Type B pancreatic cell (in vitro differentiated cells): ENCODE measurements at places on chromosomes 6 and 20. TPM values are rescaled to one million over a fixed set of nuclear protein-coding genes. Genes with fewer than 3 reads are reported as not detected.

Gene SNAI1
- total RNA-seq = 12.1 and 30.8 TPM in 2 replicates

Gene GPR6
- total RNA-seq = not detected in 2 replicates

Gene KHDC1L
- total RNA-seq = 0.75 TPM in 1 of 2 replicates, not detected in the other

Gene FHL5
- total RNA-seq = 0.14 and 0.41 TPM in 2 replicates

Gene EFCAB8
- total RNA-seq = 0.07 and 0.97 TPM in 2 replicates

GRCh38 chr20:40279390-40279789 lies 409.6 kb downstream of the MAFB start:
- peaks cover 3% of the 10 kb centered on the region for H3K36me3 ChIP-seq
- H3K4me3 ChIP-seq = peak overlapping the region; percentile 76
- peak overlapping the region; percentile 88 for H3K27ac ChIP-seq
- H3K4me1 ChIP-seq = peaks cover 62% of the 10 kb centered on the region
- DNase-seq = no peak

- no peaks in the 10 kb centered on the region for H3K36me3 ChIP-seq
- no peak overlapping the region for H3K4me3 ChIP-seq
- no peaks in the 10 kb centered on the region for H3K27me3 ChIP-seq
- H3K27ac ChIP-seq = no peak overlapping the region
- H3K4me1 ChIP-seq = peaks cover 17% of the 10 kb centered on the region
Observed at GRCh38 chr6:26118999-26119398, 31.8 kb downstream of the HFE start.

GRCh38 chr6:6626187-6626586 lies 37.7 kb downstream of the LY86 start:
- no peak overlapping the region for H3K27ac ChIP-seq
- no peaks in the 10 kb centered on the region for H3K36me3 ChIP-seq
- peaks cover 12% of the 10 kb centered on the region for H3K27me3 ChIP-seq

- peaks cover 6% of the 10 kb centered on the region for H3K36me3 ChIP-seq
- no peak overlapping the region for H3K4me3 ChIP-seq
- H3K4me1 ChIP-seq = peaks cover 37% of the 10 kb centered on the region
- DNase-seq = no peak
- H3K27me3 ChIP-seq = no peaks in the 10 kb centered on the region
Observed at GRCh38 chr6:38149531-38149930, 330.0 kb downstream of the ZFAND3 start.

DNA sequence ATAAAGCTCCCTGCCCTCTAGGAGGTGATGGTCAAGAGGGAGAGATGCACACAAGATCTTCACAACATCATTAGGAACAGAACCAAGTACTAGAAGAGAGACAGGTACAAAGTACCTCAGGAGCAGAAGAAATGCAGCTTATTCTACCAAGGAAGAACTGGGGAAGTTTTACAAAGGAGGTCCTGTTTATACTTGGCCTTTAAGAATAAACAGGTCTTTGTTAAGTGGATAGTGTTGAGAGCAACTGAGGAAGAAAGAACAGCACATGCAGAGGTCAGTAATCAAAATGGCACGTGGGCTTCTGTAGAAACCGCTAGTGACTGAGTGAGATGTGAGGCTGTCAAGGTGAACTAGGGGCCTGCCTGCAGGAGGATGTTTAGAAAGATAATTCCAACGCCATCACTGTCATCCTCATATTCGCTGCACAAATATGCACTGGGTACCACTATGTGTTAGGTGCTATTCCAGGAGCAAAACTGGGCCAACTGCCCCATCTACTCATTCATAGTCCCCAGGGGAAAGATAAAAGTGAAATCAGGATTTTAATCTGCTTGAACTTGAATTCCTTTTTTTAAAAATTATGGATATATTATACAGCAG lies 61.1 kb downstream of the ID4 start:
- H3K27ac ChIP-seq = no peak overlapping the region
- H3K36me3 ChIP-seq = no peaks in the 10 kb centered on the region
- DNase-seq = no peak
- H3K4me3 ChIP-seq = no peak overlapping the region

- H3K36me3 ChIP-seq = no peaks in the 10 kb centered on the region
- H3K4me1 ChIP-seq = peaks cover 18% of the 10 kb centered on the region
- H3K27me3 ChIP-seq = no peaks in the 10 kb centered on the region
- H3K4me3 ChIP-seq = no peak overlapping the region
- H3K27ac ChIP-seq = no peak overlapping the region
Observed at GRCh38 chr6:25026723-25027122, 91.0 kb upstream of the RIPOR2 start.

DNA sequence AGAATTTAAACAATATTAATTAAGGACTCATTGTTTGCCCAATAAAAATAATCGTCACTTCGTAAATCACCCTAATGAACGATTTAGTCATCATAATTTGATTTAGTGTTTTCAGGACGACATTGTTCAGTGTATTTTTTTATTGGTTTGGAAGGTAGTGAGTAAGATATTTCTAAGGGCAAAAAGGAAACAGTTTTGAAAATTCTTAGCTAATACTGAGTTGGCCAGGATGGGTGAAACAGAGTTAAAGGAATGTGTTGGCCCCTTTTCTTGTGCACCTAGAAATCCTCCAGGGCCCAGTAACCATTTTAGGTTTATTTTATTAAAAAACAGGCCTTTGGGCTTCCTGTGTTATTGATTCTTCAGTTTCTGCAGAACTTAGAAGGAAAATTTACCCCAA lies 25.3 kb downstream of the ANKS1A start:
- peaks cover 24% of the 10 kb centered on the region for H3K4me1 ChIP-seq
- H3K4me3 ChIP-seq = no peak overlapping the region
- no peaks in the 10 kb centered on the region for H3K27me3 ChIP-seq

DNA sequence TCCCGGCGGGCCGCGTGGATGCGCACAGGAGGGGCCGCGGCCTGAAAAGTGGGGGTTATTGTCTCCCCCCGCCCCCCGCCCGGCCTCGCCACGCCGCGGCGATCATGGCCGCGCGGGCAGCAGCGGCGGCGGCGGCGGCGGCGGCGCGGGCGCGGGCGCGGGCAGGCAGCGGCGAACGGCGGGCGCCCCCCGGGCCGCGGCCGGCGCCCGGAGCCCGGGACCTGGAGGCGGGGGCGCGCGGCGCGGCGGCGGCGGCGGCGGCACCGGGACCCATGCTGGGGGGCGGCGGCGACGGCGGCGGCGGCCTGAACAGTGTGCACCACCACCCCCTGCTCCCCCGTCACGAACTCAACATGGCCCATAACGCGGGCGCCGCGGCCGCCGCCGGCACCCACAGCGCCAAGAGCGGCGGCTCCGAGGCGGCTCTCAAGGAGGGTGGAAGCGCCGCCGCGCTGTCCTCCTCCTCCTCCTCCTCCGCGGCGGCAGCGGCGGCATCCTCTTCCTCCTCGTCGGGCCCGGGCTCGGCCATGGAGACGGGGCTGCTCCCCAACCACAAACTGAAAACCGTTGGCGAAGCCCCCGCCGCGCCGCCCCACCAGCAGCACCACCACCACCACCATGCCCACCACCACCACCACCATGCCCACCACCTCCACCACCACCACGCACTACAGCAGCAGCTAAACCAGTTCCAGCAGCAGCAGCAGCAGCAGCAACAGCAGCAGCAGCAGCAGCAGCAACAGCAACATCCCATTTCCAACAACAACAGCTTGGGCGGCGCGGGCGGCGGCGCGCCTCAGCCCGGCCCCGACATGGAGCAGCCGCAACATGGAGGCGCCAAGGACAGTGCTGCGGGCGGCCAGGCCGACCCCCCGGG lies 637 bp downstream of the ARID1B start:
- peak; percentile 76 for DNase-seq
- no peaks in the 10 kb centered on the region for H3K36me3 ChIP-seq
- H3K27ac ChIP-seq = peak overlapping the region; percentile 96
- H3K27me3 ChIP-seq = no peaks in the 10 kb centered on the region

DNA sequence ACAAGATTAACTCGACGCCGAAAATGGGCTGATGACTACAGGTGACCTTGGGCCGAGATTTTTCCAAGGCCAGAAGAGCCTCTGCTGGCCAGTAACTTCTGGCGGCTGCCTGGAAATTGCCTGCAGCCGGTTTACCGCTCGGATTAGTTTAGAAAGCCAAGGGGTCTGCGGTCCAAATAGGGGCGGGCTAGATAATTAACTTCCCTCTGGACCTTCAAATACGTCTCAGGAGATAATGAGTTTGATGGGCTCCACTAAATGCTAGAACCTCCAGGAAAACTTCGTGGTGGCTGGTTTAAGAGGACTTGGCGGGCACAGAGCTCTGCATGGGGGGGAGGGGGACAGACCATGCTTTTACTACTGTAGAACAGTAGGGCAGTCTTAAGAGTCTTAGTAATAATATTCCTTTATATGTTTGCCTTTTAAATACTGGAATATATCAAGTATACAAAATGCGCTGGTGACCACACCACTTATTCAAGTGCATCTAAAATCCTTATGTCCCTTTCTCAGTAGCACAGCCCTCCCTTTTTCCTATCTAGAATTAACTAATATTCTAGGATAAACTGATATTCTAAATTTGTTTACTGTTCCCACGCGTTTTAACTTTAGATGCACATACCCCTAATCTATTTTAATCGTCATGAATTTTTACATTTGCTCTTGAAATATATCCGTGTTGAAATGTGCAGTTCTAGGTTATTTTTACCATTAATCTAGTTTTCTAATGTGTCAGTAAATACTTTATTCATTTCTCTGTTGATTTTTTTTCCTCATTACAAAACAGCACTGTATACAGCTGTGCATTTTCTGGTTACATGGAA lies 107.5 kb upstream of the PRSS16 start:
- H3K4me1 ChIP-seq = peaks cover 22% of the 10 kb centered on the region
- H3K36me3 ChIP-seq = no peaks in the 10 kb centered on the region
- no peaks in the 10 kb centered on the region for H3K27me3 ChIP-seq
- peak overlapping the region; percentile 98 for H3K4me3 ChIP-seq
- no peak for DNase-seq

- H3K4me3 ChIP-seq = no peak overlapping the region
- peaks cover 16% of the 10 kb centered on the region for H3K36me3 ChIP-seq
- H3K27ac ChIP-seq = no peak overlapping the region
- H3K4me1 ChIP-seq = peaks cover 37% of the 10 kb centered on the region
Observed at GRCh38 chr20:37723668-37724067, 29.8 kb downstream of the CTNNBL1 start.

GRCh38 chr20:43987531-43987930 lies 72.9 kb downstream of the TOX2 start:
- no peaks in the 10 kb centered on the region for H3K4me1 ChIP-seq
- no peak for DNase-seq
- H3K27ac ChIP-seq = no peak overlapping the region
- H3K27me3 ChIP-seq = peaks cover 20% of the 10 kb centered on the region
- H3K36me3 ChIP-seq = no peaks in the 10 kb centered on the region
- no peak overlapping the region for H3K4me3 ChIP-seq

DNA sequence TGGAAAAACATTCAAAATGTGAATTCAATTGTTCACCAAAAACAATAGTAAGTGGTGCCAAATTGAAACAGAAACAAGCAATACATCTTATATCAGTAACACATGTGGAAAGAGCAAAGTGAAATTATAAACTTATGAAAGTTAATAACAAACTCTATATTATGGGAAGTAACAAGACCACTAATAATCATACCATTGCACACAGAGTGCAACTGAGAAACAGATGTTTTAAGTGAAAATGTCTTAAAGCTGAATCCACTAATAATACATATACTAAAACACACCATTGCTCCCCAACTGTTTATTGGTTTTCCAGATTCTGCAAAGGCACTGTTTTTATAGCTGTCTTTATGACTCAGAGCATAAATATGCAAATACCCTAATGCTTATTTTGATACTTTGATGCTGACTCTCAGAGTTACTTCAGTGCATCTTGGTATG lies 292.3 kb downstream of the RFPL4B start:
- no peak overlapping the region for H3K27ac ChIP-seq
- H3K4me3 ChIP-seq = no peak overlapping the region
- H3K4me1 ChIP-seq = no peaks in the 10 kb centered on the region
- no peak for DNase-seq
- no peaks in the 10 kb centered on the region for H3K36me3 ChIP-seq

DNA sequence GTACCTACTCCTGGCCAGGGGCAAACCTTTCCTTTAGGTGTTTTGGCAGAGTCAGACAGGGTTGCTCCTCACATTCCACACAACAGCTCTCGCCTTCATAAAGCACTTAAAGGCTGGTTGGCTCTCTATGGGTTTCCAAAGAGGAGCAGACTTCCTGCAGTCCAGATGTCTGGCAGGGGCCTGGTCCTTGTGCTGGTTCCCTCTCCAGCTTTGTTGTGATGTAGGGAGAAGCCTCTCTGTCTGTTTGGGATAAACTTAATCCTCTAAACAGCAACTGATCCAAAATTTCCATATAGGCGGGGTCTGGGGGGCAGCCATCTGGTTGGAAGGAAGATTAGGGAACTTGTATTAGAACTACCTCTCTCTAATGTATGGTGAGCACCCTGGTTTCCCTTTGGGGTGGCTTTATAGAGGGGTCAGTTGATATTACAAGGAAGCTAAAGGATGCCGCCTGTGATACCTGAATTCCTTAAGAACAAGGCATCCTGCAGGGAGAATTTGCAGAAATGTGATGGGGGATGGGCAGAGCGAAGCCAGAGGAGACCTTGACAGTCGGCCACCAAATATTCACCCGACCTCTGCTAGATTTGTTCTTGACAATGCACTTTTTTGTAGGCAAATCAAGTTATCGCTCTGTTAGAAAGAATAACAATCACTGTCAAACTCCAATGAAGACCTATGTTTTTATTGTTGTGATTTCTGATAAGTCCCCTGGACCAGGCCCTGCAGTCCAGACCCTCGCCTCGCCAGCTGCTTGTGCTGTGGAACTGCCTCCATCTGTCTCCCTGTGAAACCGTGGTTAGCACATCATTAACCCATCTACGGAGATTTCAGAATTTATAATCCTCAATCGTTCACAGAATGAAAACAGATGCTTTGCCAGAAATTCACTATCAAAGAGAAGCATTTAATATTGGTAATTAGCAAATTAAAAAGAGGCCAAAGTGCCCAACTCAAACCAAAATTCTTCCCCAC lies 94.0 kb upstream of the RALGAPA2 start:
- H3K4me1 ChIP-seq = no peaks in the 10 kb centered on the region
- no peak overlapping the region for H3K27ac ChIP-seq
- no peak for DNase-seq
- H3K36me3 ChIP-seq = no peaks in the 10 kb centered on the region
- peaks cover 24% of the 10 kb centered on the region for H3K27me3 ChIP-seq
- no peak overlapping the region for H3K4me3 ChIP-seq

DNA sequence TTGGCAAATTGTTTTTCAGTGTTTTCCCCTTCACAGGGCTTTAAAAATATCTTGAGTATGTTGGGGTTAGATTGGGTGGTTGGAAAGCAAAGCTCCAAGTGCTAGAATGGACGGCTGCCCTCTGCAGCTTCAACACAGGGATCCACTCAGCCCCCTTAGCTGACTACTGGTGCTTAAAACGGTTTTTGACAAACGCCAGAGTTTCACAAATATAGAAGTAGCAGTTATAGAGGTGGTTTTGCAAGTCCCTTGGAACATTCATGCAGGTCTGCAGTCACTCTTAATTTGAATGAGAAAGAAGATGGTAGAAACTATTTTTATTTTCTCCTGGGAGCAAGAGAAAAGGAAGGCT lies 175.9 kb downstream of the ARID1B start:
- peak overlapping the region; percentile 88 for H3K27ac ChIP-seq
- peaks cover 6% of the 10 kb centered on the region for H3K36me3 ChIP-seq
- peak overlapping the region; percentile 78 for H3K4me3 ChIP-seq
- no peaks in the 10 kb centered on the region for H3K27me3 ChIP-seq
- peaks cover 50% of the 10 kb centered on the region for H3K4me1 ChIP-seq
